ENCODE measurements at places on chromosomes 4 and X.

- DNase-seq, result no peak
Observed at GRCh38 chrX:153445856-153446635, at the start of gene TREX2. Gene TREX2 (minus strand): TSS chrX:153446056. CDS start chrX:153445430, 626 bp downstream.

- no peak for DNase-seq
Observed at GRCh38 chr4:26223155-26223554, 97.7 kb upstream of the RBPJ start.

GRCh38 chrX:150088042-150088441 is 149.8 kb upstream of the EOLA2 start:
- no peak for DNase-seq

DNA sequence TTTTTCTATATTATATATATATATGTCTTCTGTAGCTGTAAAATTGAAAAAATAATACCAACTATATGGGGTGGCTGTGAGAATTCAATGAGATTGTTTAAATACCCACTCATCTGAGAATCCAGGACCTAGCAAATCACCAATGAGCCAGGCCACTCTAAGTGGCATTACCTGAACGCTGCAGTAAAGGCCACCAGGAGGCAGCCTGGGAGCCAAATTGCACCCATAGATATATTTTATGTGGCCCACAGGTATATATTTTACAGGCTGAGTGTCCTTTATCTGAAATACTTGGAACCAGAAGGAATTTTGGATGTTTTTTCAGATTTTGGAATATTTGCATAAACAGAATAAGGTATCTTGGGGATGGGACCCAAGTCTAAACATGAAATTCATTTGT is 58.2 kb upstream of the C4orf50 start:
- DNase-seq, result no peak

GRCh38 chrX:70169281-70169680 is 8.0 kb upstream of the DGAT2L6 start:
- no peak for DNase-seq

GRCh38 chr4:121977251-121978171 is 25.7 kb upstream of the TRPC3 start:
- no peak for DNase-seq

- DNase-seq, result no peak
Observed at GRCh38 chrX:113275804-113276203, 435.2 kb upstream of the AMOT start.

- no peak for DNase-seq
Observed at GRCh38 chrX:139559383-139560042, 29.0 kb downstream of the F9 start.
